Dermis blood vessel endothelial cell (primary cell): ENCODE measurements at places on chromosomes 2 and 18.

DNA sequence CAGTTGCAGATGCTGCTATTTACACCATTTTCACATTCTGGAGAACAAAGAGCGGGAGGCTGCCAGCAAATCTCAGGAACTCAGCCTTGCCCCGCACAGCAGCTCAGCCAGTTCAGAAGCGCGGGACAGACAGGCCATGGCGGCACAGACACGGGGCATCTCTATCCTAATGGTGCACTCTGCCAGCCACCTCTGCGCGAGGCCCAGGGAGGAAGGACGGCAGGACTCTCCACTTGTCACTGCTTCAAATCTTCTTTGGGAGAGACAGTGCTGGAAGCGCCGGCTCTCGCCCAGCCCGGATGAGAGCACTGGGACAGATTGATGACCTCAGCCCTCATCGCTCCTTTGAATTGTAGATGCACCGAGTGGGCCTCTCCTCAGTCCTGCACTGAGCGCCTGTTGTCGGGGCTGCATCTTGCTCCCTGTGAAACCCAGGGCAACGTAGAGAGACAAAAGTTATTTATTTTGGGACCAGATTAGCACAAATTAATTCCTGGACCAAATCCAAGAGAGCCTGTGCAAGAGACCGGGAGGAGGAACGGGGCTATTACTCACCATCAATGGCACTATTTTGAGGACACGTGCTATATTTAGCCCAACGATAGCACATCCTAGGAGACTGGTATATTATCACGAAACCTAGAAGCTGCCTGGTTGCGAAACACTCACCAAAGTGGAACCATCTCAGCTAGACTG, 211.4 kb upstream of the SMIM21 start:
- DNase-seq = no peak

- no peak for DNase-seq
Observed at GRCh38 chr18:59303006-59303405, 15.4 kb downstream of the CPLX4 start.

- DNase-seq = no peak
Observed at GRCh38 chr2:202049840-202050239, 16.2 kb downstream of the FZD7 start.

DNA sequence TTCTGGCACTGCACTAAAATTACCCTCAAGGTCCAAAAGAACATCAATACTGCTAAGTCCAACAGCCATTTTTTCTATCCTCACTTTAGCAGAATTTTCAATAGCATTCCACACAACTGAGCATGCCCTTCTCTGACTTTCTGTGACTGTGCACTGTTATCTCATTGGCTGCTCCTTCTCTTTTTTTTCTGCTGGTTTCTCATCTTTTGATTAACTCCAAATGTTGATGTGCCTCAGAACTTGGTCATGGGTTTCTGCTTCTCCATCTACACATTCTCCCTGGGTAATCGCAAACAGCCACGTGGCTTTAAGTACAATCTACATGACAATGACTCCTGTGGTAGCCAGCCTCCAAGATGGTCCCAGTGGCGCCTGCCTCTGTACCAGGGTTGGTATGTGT, 75.0 kb upstream of the CD226 start:
- no peak for DNase-seq

- DNase-seq = no peak
Observed at GRCh38 chr2:69624611-69625010, 18.9 kb downstream of the AAK1 start.

DNA sequence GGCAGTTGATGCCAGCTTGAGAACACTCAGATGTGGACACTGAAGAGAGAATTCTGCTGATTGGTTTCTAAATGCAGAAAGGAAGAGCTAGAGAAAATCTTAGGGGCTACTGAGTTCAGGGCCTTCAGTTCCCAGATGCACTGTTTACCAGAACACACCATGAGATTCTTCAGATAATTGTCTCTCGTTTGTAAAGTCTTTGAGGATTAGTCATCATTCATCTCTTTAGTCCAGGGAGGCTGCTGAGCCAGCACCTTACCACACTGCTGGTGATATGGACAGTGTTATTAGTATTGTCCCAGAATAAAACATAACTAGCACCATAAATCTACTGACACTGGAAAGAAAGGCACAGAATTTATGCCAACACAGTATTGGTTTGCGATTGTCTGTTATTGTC, 690.8 kb upstream of the CELF4 start:
- DNase-seq = no peak

- DNase-seq = no peak
Observed at GRCh38 chr2:159774370-159774990, 23.5 kb downstream of the CD302 start.

GRCh38 chr18:45059695-45060094, 379.0 kb downstream of the SETBP1 start:
- DNase-seq = no peak

DNA sequence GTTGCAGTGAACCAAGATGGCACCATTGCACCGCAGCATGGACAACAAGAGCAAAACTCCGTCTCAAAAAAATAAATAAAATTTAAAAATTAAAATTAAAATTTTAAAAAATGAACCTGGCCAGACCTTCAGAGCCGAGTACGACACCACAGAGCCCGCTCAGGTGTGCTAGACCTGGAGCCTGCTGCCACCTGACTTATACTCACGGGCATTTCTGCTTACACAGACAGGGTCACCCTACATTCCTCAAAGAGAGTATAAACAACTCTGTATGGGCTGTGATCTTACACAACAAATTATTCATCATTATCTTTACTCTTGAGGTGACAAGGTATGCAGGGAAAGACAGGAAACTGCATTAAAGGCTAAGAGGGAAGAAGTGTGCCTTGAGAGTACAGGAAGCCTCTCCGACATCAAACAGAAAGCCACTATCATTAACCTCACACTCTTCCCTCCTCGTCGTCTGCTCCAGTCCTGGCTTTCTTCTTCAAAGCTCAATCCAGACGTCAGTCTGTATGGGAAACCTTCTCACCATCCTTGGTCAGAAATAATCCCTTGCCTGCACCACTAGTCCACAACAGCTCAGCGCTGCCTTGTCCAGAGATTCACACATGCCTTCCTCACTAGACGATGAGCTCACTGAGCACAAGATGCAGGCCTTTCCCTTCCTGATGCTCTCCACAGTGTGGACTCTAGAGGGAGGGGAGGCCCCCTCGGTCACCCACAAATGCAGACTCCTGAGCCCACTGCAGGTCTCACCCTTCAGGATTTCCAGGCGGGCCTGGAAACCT, 56.2 kb downstream of the UXS1 start:
- DNase-seq = no peak

DNA sequence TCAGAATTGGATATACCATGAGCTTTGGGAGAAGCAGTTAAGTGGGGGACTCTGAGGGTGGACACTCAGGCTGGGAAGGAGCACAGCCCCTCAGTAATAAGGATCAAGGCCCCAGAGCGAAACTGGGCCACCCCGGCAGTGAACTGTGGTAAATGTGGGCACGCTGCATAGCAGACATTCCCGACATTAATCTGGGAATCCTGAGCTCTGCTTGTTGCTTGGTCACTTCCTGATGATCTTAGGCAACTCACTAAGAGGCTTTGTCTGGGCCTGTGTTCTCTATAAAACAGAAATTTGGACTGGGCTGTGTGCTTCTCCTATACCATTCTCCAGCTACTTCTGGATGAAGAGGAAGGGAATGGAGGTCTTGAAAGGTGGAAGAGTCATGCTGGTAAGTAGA, 4.8 kb downstream of the TGFBRAP1 start:
- DNase-seq = peak; percentile 63
